Sciatic nerve (tissue), 2 donors: ENCODE measurements at places on chromosomes 1 and 21.

DNA sequence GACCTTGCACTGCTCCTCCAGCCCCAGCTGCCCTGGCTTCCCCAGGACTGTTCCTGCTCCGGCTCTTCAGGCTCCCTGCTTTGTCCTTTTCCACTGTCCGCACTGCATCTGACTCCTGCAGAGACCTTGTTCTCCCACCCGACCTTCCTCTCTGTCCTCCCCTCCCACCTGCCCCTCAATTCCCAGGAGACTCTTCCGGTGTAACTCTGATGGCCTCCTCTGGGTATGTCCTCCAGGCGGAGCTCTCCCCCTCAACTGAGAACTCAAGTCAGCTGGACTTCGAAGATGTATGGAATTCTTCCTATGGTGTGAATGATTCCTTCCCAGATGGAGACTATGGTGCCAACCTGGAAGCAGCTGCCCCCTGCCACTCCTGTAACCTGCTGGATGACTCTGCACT is 550 bp downstream of the ACKR1 start:
- no peak for DNase-seq

DNA sequence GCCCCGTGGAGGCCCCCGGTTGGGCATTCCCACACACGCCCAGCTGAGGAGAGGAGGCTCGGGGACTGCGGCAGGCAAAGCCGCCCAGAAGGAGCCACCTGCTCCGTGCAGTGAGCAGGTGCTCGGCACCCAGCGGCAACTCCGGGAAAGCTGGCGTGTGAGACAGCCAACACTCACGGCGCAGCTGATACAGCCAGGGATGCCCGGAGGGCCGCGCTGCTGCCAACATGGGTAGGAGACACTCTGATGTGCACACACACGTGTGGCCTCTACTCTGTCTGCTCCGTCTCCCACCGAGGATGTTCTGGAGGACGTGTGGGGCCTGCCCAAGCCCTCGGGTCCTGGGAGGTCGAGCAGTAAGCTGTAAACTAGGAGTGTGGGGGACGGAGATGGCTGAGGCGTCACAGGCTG is 12.9 kb downstream of the MORN1 start:
- peak; percentile 53 for DNase-seq

DNA sequence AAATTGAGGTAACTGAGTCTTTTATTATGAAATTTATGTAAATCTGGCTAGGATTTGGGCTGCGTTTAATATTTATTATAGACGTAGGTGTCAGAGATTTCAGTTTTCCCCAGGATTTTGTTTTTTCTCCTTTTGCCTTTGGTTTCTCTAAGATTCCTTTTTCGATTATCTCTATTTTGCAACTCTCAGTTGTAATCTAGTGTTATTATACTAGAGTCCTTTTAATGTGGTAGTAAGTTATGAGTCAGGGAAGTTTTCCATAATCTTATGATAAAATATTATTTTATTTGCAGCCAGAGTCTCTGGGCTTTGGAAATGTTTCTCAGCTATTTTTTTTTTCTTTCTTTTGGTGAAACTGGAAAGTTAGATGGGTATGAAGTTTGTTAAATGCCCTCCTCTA is 1043.8 kb downstream of the PLA2G4A start:
- no peak for DNase-seq

GRCh38 chr1:156366378-156367166 is 2.4 kb upstream of the RHBG start:
- no peak for DNase-seq

DNA sequence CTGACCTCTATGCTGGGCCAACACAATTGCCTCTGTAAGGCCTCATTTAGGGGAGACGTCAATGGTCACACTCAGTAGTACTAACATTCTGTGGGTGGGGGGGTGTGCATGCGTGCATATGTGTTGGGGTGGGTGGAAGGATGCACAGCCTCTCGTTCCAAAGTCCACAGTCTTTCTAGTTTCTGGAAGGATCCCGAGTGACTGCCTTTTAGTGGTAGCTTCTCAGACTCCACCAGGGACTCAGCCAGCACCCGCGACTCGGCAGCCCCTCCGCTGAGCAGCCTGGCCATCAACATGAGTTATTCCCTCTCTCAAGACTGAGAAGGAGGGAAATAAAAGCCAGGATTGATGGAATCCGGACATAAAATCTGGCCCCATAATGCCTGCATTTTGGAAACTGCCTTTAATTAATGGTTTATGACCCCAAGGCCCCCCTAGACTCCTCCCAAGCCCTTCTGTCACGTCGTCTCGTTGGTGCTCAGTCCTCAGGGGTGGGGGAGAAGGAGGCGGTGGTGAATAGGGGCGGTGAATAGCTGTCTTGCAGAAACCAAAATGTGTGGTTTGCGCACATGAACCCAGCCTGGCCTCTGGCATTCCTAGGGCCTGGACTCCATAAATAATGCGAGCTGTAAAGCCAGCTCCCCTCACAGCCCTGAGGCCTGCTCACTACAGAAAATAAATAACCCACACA is 65.1 kb upstream of the TMEM51 start:
- no peak for DNase-seq

GRCh38 chr21:41726970-41727783 is 39.7 kb downstream of the RIPK4 start:
- peak; percentile 80 for DNase-seq

DNA sequence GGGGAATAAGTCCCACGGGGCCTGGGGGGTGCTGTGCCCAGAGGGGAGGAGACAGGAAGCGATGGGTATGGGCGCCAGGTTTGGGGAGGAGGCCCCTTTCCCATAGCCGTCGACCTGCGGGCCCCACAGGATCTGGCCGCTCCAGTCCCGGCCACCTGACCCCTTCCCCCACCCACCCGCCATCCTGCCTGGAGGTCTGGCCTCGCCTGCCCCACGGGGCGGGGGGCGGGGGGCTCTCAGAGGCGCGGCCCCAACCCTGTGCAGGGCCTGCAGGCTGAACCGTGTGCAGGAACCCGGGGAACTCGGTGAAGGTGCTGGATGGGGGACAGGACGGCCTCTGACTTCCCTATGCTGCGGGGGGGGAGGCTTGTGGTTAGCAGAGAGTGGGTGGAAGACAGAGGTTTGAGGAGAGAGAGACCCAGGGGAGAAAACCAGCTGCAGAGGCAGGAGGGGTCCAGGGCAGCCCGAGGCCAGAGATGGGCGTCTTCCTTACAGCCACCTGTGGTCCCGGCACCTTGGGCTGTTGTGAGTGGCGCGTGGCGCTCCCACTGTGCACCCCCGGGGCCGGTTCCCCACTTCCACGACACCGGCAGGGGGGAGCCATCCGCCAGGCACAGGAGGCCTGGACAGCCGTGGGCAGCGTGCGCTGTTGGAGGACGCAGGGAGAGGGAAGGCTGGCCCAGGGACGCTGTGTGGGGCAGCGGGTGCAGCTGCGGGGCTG is 2.5 kb upstream of the TNFRSF18 start:
- no peak for DNase-seq

DNA sequence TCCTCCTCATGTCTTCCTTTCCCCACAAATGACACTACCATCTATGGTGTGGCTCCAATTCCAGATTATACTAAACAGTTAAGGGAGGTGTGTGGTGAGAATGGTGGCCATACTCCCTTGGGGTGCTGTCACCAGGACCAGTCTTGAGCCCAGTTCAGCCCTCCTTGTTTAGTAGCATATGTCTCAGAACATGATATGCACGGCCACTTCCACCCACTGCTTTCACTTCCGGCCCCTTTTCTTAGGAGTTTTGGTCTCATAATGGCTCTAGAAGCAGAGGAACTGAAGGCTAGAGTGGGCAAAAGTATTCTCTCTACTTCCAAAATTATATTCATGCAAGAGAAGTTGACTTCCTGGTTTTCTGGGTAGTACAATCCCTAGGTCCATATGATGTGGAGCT is 45.3 kb upstream of the CACNA1E start:
- no peak for DNase-seq

GRCh38 chr1:45191418-45191783 is 15.0 kb downstream of the ZSWIM5 start:
- DNase-seq: no peak

GRCh38 chr1:70667494-70668170 is 256.6 kb downstream of the CTH start:
- DNase-seq: no peak

- no peak for DNase-seq
These were observed 107.5 kb downstream of the CHRM3 start for GRCh38 chr1:239493811-239494414.

GRCh38 chr1:84689514-84690396 is 506 bp downstream of the SSX2IP start:
- DNase-seq: peak; percentile 78

DNA sequence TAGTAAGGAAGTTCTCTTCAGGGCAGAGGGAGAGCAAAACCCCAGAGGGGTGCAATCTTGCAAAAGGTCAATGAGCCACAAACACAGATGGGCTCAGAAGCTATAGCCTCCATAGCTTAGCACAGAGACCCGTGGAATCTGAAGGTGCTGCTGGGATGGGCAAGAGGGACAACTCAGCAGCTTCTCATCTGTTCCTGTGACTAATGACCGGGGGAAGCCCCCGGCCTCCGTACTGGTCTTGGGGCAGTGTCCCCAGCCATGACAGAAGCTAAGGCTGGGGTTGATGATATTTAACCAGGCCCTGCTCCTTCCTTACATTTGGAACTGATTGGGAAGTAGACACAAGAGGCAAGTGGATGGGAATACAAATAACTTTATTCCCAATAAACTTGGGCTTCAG is 19.1 kb downstream of the EXOC8 start:
- no peak for DNase-seq

GRCh38 chr21:38505654-38506523 is 7.6 kb upstream of the ERG start:
- no peak for DNase-seq

DNA sequence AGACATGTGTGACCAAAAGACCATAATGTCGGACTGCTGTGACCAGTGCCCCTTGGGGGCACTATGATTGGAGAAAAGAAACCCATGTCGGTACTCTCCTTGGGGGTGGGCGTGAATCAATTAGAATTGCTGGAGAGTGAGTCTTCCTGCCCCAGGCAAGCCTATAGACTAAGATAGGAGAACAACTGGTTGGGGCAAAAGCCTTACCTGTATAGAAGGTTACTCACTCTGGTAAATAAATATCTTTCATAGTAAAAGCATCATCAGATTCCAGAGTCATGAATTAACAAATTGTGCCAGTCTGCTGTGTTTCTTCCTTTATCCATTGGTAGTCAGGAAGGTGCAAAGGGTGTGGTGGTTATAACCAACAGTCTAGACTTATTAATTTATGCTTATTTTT is 2.9 kb upstream of the PTGFRN start:
- no peak for DNase-seq

DNA sequence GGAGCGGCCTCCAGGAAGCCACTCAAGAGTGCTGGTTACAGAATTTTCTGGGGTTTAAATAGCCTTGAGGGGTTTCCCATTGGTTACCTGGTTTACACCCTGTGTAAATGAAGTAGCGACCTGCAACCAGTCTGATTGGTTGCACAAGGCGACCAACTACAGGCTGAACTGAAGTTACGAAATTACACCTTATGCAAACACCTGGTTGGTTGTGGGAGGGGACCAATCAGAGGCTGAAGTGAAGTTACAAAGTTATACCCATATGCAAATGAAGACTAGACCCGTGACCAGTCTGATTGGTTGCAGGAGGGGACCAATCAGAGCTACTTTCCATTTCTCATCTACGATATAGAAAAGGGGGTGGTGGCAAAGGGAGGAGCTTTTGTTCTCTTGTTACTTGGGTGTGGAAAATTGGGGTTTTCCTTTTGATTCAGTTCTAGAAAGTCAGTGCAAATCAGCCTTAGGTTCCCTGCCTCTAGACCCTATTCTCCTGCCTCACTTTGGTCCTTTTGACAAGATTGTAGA is 22.2 kb upstream of the C1orf174 start:
- no peak for DNase-seq

- DNase-seq: no peak
These were observed 870 bp downstream of the FBXO28 start for GRCh38 chr1:224114787-224115175.

DNA sequence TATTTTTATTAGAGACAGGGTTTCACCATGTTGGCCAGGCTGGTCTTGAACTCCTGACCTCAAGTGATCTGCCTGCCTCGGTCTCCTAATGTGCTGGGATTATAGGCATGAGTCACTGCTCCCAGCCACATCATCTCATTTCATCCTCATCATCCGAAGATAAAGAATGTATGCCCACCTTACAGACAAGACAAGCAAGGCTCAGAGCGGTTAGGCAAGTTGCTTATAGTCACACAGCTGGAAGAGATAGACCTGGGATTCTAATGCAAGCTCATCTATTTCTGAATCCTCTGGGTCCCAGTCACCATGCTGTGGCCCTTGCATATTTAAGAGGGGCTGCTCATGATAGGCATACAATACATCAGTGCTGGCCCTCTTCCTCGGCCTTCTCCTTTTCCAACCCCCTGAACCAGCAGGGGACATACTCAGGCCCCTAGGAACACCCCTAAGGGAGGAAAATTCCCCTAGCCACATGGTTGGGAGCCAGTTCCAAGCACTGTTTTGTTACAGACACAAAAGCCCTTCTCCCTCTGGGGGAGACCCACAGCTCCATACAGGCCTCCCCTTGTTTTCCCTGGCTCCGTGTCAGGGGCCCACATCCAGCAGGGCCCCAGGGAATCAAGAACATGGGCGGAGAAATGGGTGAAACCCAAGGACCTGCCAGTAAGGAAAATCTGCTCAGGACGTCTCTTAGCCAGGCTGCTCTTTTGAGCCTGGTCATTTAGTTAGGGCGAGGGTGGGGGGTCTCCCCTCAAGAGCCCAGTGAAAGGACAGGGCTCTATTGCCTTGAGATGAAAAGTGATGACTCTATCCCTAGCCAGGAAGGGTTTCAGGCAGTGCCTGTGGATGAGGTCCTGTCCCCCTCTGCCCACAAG is 6.9 kb downstream of the CSRP1 start:
- peak; percentile 79 for DNase-seq

GRCh38 chr1:243379706-243380105 is 123.9 kb downstream of the SDCCAG8 start:
- no peak for DNase-seq

DNA sequence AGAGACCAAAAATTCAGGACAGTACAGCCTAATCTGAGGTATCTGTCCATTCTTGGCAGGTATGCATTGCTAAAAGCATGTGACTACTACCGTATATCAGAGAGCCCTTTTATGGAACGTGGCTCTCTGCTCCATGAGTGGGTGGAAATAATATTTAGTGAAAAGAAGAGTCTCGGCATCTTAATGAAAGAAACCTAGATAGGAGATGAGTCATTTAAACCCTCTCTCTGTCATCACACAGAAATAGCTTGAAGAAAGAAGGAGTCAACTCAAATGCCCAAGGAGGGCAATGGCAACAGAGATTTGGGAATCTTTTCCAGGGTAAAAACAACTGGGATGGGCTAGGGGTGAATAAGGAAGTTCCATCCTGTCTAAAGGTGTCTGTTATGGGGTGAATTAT is 528.2 kb downstream of the SMYD3 start:
- no peak for DNase-seq

GRCh38 chr1:38334930-38335592 is 288.5 kb upstream of the POU3F1 start:
- DNase-seq: no peak

GRCh38 chr1:112510340-112510739 is 1.6 kb downstream of the WNT2B start:
- no peak for DNase-seq
